ENCODE measurements at places on chromosomes 3 and 15.

GRCh38 chr3:174253196-174253823, 605.8 kb upstream of the NAALADL2 start:
- no peak for DNase-seq

GRCh38 chr15:60801395-60801794, 322.5 kb upstream of the ICE2 start:
- DNase-seq = no peak

GRCh38 chr3:3847994-3848922, 49.0 kb downstream of the LRRN1 start:
- DNase-seq = no peak

- no peak for DNase-seq
Measured at GRCh38 chr3:186526256-186526606, 17.9 kb downstream of the CRYGS start.

- DNase-seq = no peak
Measured at GRCh38 chr15:60120100-60120499, 116.0 kb downstream of the FOXB1 start.

DNA sequence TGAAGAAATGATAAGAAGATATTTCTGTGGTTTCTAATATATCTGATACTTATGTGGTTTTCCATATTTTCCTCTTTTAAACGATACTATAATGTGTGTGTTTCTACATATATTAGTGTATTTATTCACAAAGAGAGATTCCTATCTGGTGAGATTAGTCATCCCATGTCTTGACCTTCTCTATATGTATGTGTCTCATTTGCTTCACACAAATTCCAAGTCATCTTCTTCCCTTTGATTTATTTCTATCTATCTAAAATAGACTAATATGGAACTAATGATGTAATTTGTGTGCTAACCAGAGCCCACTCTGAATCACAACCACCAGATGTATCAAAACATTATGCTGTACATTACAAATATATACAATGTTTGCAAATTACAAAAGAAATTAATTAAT, 154.7 kb upstream of the KCNMB2 start:
- no peak for DNase-seq

GRCh38 chr15:51117270-51117669, 22.6 kb upstream of the TNFAIP8L3 start:
- no peak for DNase-seq

DNA sequence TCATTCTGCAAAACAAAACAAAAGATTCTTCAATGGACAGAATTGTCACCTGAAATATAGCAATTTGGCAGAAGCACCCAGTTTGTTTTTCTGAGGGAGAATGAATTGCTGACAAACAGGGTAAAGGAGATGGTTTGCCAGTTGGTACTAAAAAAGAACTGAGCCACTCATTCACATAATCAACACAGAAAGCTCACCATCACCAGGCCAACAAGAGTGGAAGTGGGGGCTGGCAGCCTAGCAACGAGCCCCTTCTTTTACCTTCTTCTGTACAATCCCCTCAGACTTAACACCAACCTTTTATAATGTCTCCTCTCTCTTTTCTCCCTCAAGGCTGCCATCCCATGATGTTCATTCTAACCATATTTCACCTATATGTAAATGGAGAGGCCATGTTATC, 5.9 kb downstream of the TOP2B start:
- DNase-seq = no peak

- no peak for DNase-seq
Measured at GRCh38 chr15:101174152-101174920, 77.5 kb downstream of the CHSY1 start.
